ENCODE measurements at places on chromosomes 3 and 15.

- DNase-seq, result peak; percentile 72
Observed at GRCh38 chr3:120093911-120094775, at the start of gene GSK3B. TSS of gene GSK3B (minus strand) at chr3:120094447. CDS start at chr3:120093434, 1,013 bp downstream.

GRCh38 chr15:37108381-37109167 is 8.2 kb upstream of the MEIS2 start:
- DNase-seq, result no peak

- DNase-seq, result peak; percentile 79
Observed at GRCh38 chr15:31236184-31237042, 90.2 kb upstream of the KLF13 start.

DNA sequence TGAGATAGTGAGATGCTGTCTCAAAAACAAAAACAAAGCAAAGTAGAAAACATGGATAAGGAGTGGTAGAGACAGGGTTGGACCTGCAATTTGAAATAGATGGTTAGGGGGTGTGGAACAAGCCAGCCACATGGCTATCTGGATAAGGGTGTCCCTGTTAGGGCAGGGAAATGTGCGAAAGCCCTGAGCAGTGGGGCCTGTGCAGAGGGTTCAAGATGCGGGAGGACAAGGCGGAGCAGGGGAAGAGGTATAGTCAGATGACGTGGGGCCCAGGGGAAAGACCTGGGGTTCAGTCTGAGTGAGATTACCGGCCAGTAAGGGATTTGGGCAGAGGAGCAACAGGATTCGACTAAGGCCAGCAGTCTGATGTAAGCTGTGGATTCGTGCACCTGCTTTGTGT is 18.4 kb upstream of the NR2E3 start:
- no peak for DNase-seq

DNA sequence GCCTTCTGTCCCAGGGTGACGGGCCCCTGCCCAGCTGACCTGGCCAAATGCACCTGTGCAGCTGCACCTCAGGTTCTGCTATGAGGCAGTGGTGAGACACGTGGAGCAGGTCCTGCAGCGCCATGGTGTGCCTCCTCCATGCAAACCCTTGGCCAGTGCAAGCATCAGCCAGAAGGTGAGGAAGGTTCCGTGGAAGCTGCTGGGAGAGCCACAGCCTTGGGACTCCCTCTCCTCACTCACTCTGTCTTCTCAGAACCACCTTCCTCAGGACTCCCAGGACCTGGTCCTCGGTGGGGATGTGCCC is 31.6 kb downstream of the PTPN23 start:
- DNase-seq, result no peak

DNA sequence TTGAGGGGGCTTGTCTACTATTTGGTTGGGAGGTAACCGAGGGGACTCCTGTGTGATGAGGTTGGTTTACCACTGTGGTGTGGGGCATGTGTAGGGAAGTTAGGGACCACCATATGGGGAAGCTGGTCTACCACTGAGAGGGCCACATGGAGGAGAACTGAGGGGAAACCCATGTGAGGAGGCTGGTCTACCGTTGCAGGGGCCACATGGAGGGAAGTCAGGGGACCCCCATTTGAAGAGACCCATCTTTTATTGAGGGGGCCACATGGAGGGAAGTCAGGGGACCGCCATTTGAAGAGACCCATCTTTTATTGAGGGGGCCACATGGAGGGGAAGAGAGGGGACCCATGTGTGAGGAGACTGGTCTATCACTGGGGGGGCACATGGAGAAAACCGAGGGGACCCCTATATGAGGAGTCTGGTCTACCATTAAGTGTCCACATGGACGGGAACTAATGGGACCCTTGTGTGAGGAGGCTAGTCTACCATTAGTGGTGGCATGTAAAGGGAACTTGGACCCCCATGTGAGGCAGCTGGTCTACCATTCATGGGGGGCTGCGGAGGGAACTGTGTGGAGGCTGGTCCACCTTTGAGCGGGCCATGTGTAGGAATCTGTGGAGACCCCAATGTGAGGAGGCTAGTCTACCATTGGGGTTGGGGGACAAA is 165.5 kb downstream of the FBLN2 start:
- no peak for DNase-seq

GRCh38 chr15:39665629-39666250 is 84.9 kb downstream of the THBS1 start:
- DNase-seq, result no peak

GRCh38 chr3:27454461-27454860 is 29.7 kb downstream of the SLC4A7 start:
- DNase-seq, result no peak

GRCh38 chr3:193190146-193190786 is 50.8 kb upstream of the PLAAT1 start:
- DNase-seq, result peak; percentile 58
